Cardiac muscle cell (in vitro differentiated cells and primary cell): ENCODE measurements at places on chromosomes 7 and 10. TPM values are rescaled to one million over a fixed set of nuclear protein-coding genes. Genes with fewer than 3 reads are reported as not detected.

The AMPH gene
- total RNA-seq, result 0.32 and 0.48 TPM in 2 replicates

- no peak overlapping the region for H3K27ac ChIP-seq
- DNase-seq, result no peak
- H3K36me3 ChIP-seq, result no peaks in the 10 kb centered on the region
- no peaks in the 10 kb centered on the region for H3K27me3 ChIP-seq
Measured at GRCh38 chr7:20417260-20417659, 86.6 kb downstream of the ITGB8 start.

- no peaks in the 10 kb centered on the region for H3K36me3 ChIP-seq
- no peak overlapping the region for H3K4me3 ChIP-seq
Measured at GRCh38 chr10:32112055-32112454, 55.8 kb upstream of the KIF5B start.

DNA sequence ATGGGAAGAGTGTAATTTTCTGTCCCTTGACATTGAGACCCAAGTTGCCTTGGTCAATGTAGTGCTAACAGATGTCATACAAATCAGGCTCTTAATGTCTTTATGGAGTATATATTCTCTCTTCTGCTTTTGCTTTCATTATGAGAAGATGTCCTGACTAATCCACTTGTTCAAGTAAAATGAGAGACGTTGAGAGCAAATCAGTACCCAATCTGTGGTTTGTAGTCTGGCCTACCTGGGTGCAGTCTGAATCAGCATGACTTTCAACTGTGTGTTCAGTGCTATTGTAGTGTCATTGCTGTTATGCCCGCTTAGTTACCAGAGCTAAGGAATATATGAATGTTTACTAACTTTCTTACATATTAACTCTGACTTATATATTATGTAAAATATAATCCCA is 612.4 kb downstream of the ANKRD7 start:
- no peak overlapping the region for H3K27ac ChIP-seq
- no peaks in the 10 kb centered on the region for H3K27me3 ChIP-seq
- H3K4me1 ChIP-seq, result no peaks in the 10 kb centered on the region
- no peaks in the 10 kb centered on the region for H3K36me3 ChIP-seq
- H3K4me3 ChIP-seq, result no peak overlapping the region
- no peak for DNase-seq

GRCh38 chr7:50332241-50333165 is 28.0 kb downstream of the IKZF1 start:
- no peak overlapping the region for H3K27ac ChIP-seq
- peaks cover 25% of the 10 kb centered on the region for H3K4me1 ChIP-seq
- H3K36me3 ChIP-seq, result no peaks in the 10 kb centered on the region

- H3K36me3 ChIP-seq, result no peaks in the 10 kb centered on the region
- H3K4me3 ChIP-seq, result no peak overlapping the region
- H3K4me1 ChIP-seq, result no peaks in the 10 kb centered on the region
- no peaks in the 10 kb centered on the region for H3K27me3 ChIP-seq
- DNase-seq, result no peak
Measured at GRCh38 chr7:37826825-37827224, 21.6 kb upstream of the NME8 start.

GRCh38 chr7:38600741-38601140 is 30.4 kb downstream of the AMPH start:
- H3K4me1 ChIP-seq, result no peaks in the 10 kb centered on the region
- H3K27me3 ChIP-seq, result no peaks in the 10 kb centered on the region
- no peak overlapping the region for H3K4me3 ChIP-seq
- DNase-seq, result no peak

GRCh38 chr7:130430841-130431666 is 9.8 kb downstream of the CEP41 start:
- no peak overlapping the region for H3K4me3 ChIP-seq
- H3K4me1 ChIP-seq, result peaks cover 27% of the 10 kb centered on the region
- H3K27me3 ChIP-seq, result no peaks in the 10 kb centered on the region
- no peaks in the 10 kb centered on the region for H3K36me3 ChIP-seq
- peak overlapping the region; percentile 70 for H3K27ac ChIP-seq
- DNase-seq, result peak; percentile 80

DNA sequence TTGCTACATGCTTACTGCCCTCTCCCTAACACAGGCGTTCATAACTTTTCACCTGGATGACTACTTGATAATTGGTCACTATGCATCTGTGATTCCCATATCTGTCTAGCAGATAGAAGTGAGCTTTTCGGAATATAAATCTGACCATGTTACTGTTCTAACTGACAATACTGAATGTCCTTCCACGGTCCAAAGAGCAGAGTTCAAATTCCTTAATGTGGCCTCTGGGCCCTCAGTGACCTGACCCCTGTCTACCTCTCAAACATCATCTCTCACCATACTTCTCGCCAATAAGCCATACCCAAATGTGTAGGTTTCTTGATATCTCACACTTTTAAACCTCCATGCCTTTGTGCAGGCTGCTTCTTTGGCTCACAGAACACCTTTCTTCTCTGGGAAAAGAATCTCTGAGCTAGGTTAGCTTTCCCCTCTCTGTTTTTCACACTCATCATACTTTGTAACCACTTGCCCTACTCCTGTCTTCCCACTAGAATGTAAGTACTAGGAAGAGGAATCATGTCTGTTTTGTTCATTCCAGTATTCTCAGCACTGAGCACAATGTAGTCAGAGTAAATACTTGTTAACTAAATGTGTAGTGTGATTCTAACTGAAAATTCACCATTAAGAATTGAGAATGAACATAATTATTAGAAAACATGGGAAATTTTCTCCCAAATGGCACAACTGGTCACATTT is 39.2 kb upstream of the LRRC17 start:
- H3K4me1 ChIP-seq, result no peaks in the 10 kb centered on the region
- H3K27ac ChIP-seq, result no peak overlapping the region
- H3K36me3 ChIP-seq, result no peaks in the 10 kb centered on the region
- H3K4me3 ChIP-seq, result no peak overlapping the region
- no peaks in the 10 kb centered on the region for H3K27me3 ChIP-seq

- no peaks in the 10 kb centered on the region for H3K36me3 ChIP-seq
- DNase-seq, result no peak
- peak overlapping the region; percentile 49 for H3K27ac ChIP-seq
- no peak overlapping the region for H3K4me3 ChIP-seq
- peaks cover 19% of the 10 kb centered on the region for H3K4me1 ChIP-seq
- no peaks in the 10 kb centered on the region for H3K27me3 ChIP-seq
Measured at GRCh38 chr10:871951-872403, 59.5 kb downstream of the LARP4B start.

DNA sequence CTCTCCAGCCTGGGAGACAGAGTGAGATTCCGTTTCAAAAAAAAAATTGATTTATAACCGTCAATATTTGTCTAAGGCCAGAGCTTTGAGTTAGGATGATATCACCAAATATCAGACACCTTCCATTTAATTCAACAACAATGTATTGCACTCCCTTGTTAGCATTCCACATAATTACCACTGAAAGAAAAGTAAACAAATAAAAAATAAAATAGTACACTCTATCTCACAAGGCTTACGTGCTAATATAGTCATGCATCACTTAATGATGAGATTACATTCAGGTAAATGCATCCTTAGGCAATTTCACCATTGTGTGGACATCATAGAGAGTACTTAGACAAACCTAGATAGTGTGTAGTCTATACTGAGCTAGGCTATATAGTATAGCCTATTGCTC is 127.6 kb upstream of the RHOBTB1 start:
- DNase-seq, result no peak
- H3K27me3 ChIP-seq, result no peaks in the 10 kb centered on the region
- no peaks in the 10 kb centered on the region for H3K4me1 ChIP-seq
- no peak overlapping the region for H3K27ac ChIP-seq
- no peaks in the 10 kb centered on the region for H3K36me3 ChIP-seq

- H3K4me3 ChIP-seq, result no peak overlapping the region
- H3K36me3 ChIP-seq, result no peaks in the 10 kb centered on the region
- DNase-seq, result no peak
- H3K4me1 ChIP-seq, result peaks cover 28% of the 10 kb centered on the region
- H3K27me3 ChIP-seq, result no peaks in the 10 kb centered on the region
Measured at GRCh38 chr10:6187278-6187677, 15.5 kb upstream of the PFKFB3 start.

- H3K36me3 ChIP-seq, result no peaks in the 10 kb centered on the region
- no peak overlapping the region for H3K27ac ChIP-seq
- H3K4me1 ChIP-seq, result no peaks in the 10 kb centered on the region
- no peak overlapping the region for H3K4me3 ChIP-seq
- DNase-seq, result no peak
- H3K27me3 ChIP-seq, result no peaks in the 10 kb centered on the region
Measured at GRCh38 chr7:145831616-145832206, 284.9 kb upstream of the CNTNAP2 start.

DNA sequence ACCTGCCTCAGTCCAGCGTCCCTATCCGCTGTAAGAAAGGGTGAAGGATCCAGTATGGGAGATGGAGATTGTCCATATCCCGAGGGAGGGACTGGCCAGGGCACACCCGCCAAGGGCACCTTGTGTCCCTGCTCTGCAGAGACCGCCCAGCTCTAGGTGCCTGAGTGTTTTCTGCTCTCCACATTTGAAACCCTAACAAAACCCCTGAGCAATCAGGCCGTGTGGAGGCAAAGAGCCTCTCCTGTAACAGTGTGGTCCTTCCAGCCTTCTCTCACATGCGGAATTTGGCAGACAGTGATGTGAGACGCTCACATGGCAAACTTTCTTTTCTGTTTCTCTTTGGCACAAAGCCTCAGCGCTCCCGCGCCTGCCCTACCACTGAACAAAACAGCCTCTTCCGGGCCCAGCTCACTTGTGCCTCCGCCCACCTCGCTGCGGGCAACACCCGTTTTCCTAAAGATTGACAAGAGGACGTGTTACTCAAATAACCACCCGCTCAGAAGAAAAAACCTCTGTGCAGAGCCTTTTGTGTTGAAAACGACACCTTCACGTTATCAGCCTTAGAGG is 514.8 kb downstream of the DNAJB6 start:
- H3K36me3 ChIP-seq, result no peaks in the 10 kb centered on the region
- H3K4me1 ChIP-seq, result no peaks in the 10 kb centered on the region
- no peaks in the 10 kb centered on the region for H3K27me3 ChIP-seq
- no peak for DNase-seq
- no peak overlapping the region for H3K4me3 ChIP-seq
- H3K27ac ChIP-seq, result no peak overlapping the region

The CLDN3 gene
- total RNA-seq, result 5.9 and 11.0 TPM in 2 replicates

The AKR1C8 gene
- total RNA-seq, result not detected in 2 replicates

DNA sequence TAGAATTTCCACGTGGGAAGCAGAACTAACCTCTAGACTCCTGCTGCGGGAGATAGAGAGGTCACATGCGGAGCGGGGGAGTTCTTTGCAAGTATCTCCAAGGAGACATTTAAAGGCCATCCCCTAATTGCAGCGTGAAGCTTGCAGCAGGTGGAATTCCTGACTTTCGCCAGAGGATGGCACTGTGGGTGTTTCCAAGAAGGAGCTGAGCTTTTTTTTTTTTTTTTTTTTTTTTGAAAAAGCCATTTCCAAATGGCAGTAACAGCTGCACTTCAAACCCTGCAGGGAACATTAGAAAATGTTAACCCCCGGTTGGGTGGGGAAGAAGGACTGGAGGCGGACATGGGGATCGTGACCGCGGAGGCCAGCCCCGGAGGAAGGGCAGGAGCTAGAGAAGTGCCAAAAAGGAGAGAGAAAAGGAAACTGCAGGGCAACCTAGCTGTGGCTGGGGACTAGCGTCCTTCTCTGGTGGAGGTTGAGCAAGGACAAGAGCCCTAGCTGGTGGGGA is 487.7 kb downstream of the TYW1 start:
- peak; percentile 76 for DNase-seq
- H3K4me1 ChIP-seq, result no peaks in the 10 kb centered on the region
- H3K36me3 ChIP-seq, result no peaks in the 10 kb centered on the region
- H3K27me3 ChIP-seq, result no peaks in the 10 kb centered on the region

DNA sequence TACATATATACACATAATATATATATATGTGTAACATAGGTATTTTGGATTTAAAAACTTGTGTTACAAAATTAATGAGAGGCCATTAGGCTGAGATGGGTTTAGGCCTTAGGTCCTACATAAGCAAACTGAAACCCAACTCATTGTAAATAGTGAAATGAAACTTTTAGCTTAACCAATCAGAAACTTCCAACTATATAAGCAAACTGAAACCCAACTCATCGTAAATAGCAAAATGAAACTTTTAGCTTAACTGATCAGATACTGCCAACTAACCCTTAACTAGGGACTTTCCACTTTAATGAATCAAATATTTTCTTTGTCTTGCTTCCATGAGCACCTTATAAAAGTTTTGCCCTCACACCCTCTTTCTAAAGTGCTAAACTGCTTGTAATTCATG is 17.3 kb upstream of the SAMD9L start:
- no peak overlapping the region for H3K4me3 ChIP-seq
- H3K36me3 ChIP-seq, result no peaks in the 10 kb centered on the region
- no peak overlapping the region for H3K27ac ChIP-seq
- no peaks in the 10 kb centered on the region for H3K4me1 ChIP-seq
- no peak for DNase-seq
